Adrenal gland (tissue), 19 donors: ENCODE measurements at places on chromosomes 16 and 17. TPM values are rescaled to one million over a fixed set of nuclear protein-coding genes. Genes with fewer than 3 reads are reported as not detected.

- no peak for DNase-seq
- H3K4me1 ChIP-seq, result no peaks in the 10 kb centered on the region
- H3K36me3 ChIP-seq, result no peaks in the 10 kb centered on the region
- H3K4me3 ChIP-seq, result no peak overlapping the region
Measured at GRCh38 chr17:73462823-73463222, 151.0 kb upstream of the CDC42EP4 start.

DNA sequence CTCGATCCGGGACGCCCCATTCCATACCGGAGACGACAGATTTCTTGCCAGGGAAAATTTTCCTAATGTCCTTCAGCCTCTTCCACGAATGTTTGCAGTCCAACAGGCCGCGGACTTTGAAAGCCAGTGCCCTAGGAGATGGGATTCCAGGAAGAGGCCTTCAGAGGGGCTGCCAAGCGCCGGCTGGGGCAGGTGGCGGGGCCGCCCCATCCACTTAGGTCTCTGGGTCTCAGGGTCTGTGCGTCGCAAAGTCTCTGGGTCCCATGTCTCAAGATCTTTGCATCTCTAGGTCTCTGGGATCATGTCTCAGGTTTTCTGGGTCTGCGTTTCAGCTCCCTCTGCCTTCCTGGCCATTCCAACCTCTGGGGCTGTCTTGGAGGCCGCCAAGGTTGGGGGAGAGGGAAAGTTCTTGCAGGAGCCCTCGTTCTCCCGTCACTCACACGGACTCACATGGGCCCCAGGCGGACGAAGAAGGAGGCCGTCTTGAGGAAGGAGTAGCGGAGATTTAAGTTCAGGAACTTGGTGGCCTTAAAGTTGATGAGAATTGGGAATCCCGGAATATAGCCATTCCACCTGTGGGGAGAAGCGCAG lies 7.2 kb downstream of the ALOX12B start:
- no peaks in the 10 kb centered on the region for H3K36me3 ChIP-seq
- peaks cover 47% of the 10 kb centered on the region for H3K27me3 ChIP-seq
- H3K4me3 ChIP-seq, result peak overlapping the region; percentile 51
- no peak for DNase-seq
- no peak overlapping the region for H3K27ac ChIP-seq
- no peaks in the 10 kb centered on the region for H3K4me1 ChIP-seq

Gene NAT9
- 149 TPM for total RNA-seq

GRCh38 chr17:81418710-81419318 lies 23.6 kb downstream of the BAHCC1 start:
- H3K27me3 ChIP-seq, result no peaks in the 10 kb centered on the region
- H3K36me3 ChIP-seq, result no peaks in the 10 kb centered on the region
- H3K4me1 ChIP-seq, result peaks cover 62% of the 10 kb centered on the region
- no peak overlapping the region for H3K4me3 ChIP-seq
- H3K27ac ChIP-seq, result no peak overlapping the region
- DNase-seq, result no peak

GRCh38 chr17:77480509-77481215 lies 339.9 kb downstream of the SEC14L1 start:
- H3K27ac ChIP-seq, result no peak overlapping the region
- DNase-seq, result no peak
- H3K4me1 ChIP-seq, result peaks cover 34% of the 10 kb centered on the region
- H3K27me3 ChIP-seq, result no peaks in the 10 kb centered on the region
- H3K4me3 ChIP-seq, result no peak overlapping the region

- H3K4me1 ChIP-seq, result no peaks in the 10 kb centered on the region
- no peak overlapping the region for H3K27ac ChIP-seq
- H3K4me3 ChIP-seq, result no peak overlapping the region
- H3K36me3 ChIP-seq, result no peaks in the 10 kb centered on the region
- H3K27me3 ChIP-seq, result no peaks in the 10 kb centered on the region
Measured at GRCh38 chr17:73867056-73867455, 222.8 kb upstream of the SDK2 start.

GRCh38 chr17:74161503-74161875 lies 42.0 kb upstream of the RPL38 start:
- H3K4me3 ChIP-seq, result no peak overlapping the region
- no peaks in the 10 kb centered on the region for H3K36me3 ChIP-seq
- no peaks in the 10 kb centered on the region for H3K4me1 ChIP-seq
- H3K27me3 ChIP-seq, result no peaks in the 10 kb centered on the region
- no peak overlapping the region for H3K27ac ChIP-seq

- no peak overlapping the region for H3K4me3 ChIP-seq
- no peak overlapping the region for H3K27ac ChIP-seq
- no peaks in the 10 kb centered on the region for H3K4me1 ChIP-seq
- DNase-seq, result no peak
Measured at GRCh38 chr17:21200590-21201297, 13.2 kb downstream of the TMEM11 start.

GRCh38 chr16:54050459-54051210 lies 236.0 kb downstream of the IRX3 start:
- DNase-seq, result no peak
- no peaks in the 10 kb centered on the region for H3K36me3 ChIP-seq
- no peak overlapping the region for H3K4me3 ChIP-seq
- no peaks in the 10 kb centered on the region for H3K4me1 ChIP-seq

Gene KRTAP3-1
- total RNA-seq, result not detected

GRCh38 chr16:56269281-56269680 lies 78.0 kb downstream of the GNAO1 start:
- no peaks in the 10 kb centered on the region for H3K36me3 ChIP-seq
- no peak for DNase-seq
- no peaks in the 10 kb centered on the region for H3K4me1 ChIP-seq
- H3K27me3 ChIP-seq, result no peaks in the 10 kb centered on the region
- no peak overlapping the region for H3K4me3 ChIP-seq

Gene ZACN
- total RNA-seq, result not detected

Gene CLEC16A
- 27.6 TPM for total RNA-seq

Gene FOXO3B
- total RNA-seq, result 0.85 TPM

- H3K27me3 ChIP-seq, result no peaks in the 10 kb centered on the region
- no peak overlapping the region for H3K27ac ChIP-seq
- no peaks in the 10 kb centered on the region for H3K4me1 ChIP-seq
- no peak for DNase-seq
- H3K36me3 ChIP-seq, result no peaks in the 10 kb centered on the region
Measured at GRCh38 chr17:67082107-67082506, 37.8 kb downstream of the CACNG1 start.

GRCh38 chr17:28874750-28875149 lies 19.9 kb downstream of the ERAL1 start:
- no peaks in the 10 kb centered on the region for H3K4me1 ChIP-seq
- no peak for DNase-seq
- no peaks in the 10 kb centered on the region for H3K27me3 ChIP-seq
- no peaks in the 10 kb centered on the region for H3K36me3 ChIP-seq
- H3K4me3 ChIP-seq, result no peak overlapping the region
